Stimulated activated CD4-positive, alpha-beta T cell treated with anti-CD3 and anti-CD28 coated beads, Interleukin-1b, Interleukin-23, amount 100 ng/mL, for 1 hour (primary cell): ENCODE measurements at places on chromosomes 7 and 10.

DNA sequence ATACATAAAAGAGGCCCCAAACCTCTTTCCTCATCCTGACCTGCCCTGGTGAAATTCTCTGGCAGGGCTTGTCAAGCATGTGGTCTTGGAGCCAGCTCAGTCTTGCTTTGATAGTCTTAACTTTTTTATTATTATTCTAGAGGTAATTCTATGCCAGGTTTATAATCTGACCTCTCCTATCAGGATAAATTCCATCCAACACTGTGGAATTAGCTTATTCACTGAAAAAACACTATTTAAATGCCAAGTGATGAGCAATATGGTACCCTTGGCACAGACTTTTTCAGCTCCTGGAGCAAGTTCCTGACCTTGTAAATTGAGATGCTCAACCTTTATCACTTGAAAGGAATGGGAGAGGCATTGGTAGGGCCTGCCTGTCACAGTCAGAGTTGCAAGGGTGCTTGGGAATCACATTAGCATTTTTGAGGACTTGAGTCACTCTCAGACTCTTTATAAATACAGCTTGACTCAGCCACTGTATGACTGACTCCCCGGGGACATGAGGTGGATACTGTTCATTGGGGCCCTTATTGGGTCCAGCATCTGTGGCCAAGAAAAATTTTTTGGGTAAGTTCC lies at the start of gene CPA4:
Gene CPA4 (plus strand): TSS at position 480 of the 576 bp plus-strand sequence. CDS start 20 bp downstream, at position 500.
- DNase-seq, result no peak

GRCh38 chr10:93993782-93994437 lies at the start of gene PLCE1:
Gene PLCE1 (plus strand): TSS chr10:93993931. CDS start chr10:94031047, 37,116 bp downstream.
- DNase-seq, result no peak

DNA sequence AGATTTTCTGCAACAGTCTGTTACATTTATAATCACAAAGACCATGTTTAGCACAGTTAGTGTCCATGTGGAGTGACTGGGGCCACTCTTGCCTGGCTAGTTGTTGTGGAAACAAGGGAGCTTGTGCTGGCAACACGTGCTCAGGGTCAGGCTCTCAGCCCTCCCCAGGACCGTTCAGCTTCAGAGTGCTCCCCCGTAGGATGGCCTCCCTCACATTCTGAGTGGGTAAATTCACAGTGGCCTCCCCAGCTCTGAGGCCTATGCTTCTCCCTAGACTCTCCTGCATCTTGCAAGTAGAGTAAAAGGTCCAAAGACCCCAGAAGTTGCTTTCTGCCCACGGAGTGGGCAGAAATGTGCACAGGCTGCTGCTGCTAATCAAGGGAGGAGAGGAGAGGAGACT lies 122.3 kb downstream of the ADCY1 start:
- no peak for DNase-seq

- no peak for DNase-seq
Observed at GRCh38 chr10:79241990-79242619, 105.2 kb upstream of the PPIF start.

GRCh38 chr10:90592638-90593302 lies 265.1 kb downstream of the HTR7 start:
- no peak for DNase-seq

DNA sequence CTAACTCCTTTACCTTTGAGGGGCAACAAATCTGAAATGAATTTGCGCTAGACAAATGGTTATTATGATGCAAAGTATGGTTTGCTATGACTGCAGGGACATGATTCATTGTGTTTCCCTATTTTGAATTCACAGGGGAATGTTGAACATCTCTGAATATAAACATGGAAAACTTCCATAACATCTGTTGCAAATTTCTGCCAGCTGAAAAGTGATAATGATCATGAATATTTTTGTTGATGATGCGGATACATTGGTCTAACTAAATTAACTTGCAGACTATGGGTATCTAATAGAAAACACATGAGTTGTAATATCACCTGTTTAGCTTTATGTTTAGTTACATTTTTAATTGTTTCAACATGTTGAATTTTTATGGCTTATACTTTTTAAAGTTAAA lies 1325.5 kb downstream of the REEP3 start:
- no peak for DNase-seq

GRCh38 chr7:127535546-127536393 lies 49.6 kb downstream of the GCC1 start:
- DNase-seq, result no peak

DNA sequence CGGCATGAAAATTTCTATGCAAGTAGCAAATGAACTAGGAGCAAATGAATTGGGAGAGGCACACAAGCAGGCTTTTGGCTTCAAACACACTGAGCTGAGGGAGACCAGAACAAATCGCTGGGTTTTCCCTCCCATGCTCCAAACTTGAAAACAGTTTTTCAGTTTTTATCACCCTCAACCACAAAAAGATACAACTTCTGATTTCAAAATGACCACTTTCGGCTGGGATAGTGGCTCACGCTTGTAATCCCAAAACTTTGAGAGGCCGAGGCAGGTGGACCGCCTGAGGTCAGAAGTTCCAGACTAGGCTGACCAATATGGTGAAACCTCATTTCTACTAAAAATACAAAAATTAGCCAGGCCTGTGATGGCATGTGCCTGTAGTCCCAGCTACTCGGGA lies 9.0 kb upstream of the CHUK start:
- no peak for DNase-seq

- DNase-seq, result no peak
Observed at GRCh38 chr7:42426163-42426562, 189.2 kb upstream of the GLI3 start.

- no peak for DNase-seq
Observed at GRCh38 chr7:27910326-27910725, 170.4 kb downstream of the TAX1BP1 start.

GRCh38 chr10:48983648-48984351 lies 44.2 kb upstream of the LRRC18 start:
- DNase-seq, result no peak

- DNase-seq, result no peak
Observed at GRCh38 chr7:22319424-22320403, 37.2 kb downstream of the RAPGEF5 start.

- DNase-seq, result no peak
Observed at GRCh38 chr7:110831419-110831818, 259.5 kb upstream of the LRRN3 start.

DNA sequence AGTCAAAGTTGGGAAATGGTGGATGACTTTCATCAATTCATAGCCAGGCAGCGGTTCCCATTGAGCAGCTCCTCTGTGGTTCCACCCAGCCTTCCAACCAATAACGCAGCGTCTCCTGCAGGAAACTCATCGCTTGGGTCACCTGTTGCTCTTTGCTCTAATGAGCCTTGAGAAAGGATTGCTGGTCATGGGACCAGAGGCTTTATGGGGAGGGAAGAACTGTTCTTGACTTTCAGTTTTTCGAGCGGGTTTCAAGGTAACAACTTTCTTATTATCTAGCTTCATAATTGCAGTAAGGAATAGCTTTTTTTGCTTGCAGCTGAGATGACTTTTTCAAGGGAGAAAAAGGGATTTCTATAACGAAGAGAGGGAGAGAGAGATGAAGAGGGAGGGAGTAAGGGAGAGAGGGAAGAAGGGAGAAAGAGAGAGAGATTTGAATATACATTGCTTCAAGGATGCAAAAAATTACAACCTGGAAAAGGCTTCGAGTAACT lies 405 bp upstream of the ENTPD1 start:
- DNase-seq, result no peak

DNA sequence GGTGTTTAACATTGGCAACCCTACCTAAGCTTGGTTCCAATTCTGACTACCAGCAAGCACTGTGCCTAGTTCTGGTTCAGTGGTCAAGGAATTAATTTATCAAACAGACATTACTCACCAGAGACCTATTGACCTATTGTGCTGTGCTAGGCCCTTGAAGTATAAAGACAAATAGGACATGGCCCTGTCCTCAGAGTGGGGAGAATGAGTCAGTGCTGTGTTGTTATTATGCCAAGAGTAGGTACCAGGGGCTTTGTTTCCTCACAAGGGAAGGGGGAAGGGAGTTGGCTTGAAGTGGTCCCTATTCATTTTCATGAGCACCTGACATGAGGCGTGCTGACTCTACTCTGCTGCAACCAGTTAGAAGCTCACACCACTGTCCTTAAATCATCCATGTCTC lies 62.6 kb upstream of the PLPP4 start:
- no peak for DNase-seq

- no peak for DNase-seq
Observed at GRCh38 chr7:47191876-47192291, 390.0 kb downstream of the TNS3 start.

- no peak for DNase-seq
Observed at GRCh38 chr7:65509368-65510186, 135.9 kb downstream of the ZNF92 start.

- no peak for DNase-seq
Observed at GRCh38 chr7:1484569-1484968, 19.6 kb downstream of the INTS1 start.

- DNase-seq, result no peak
Observed at GRCh38 chr10:78310481-78311080, 276.9 kb downstream of the RPS24 start.

DNA sequence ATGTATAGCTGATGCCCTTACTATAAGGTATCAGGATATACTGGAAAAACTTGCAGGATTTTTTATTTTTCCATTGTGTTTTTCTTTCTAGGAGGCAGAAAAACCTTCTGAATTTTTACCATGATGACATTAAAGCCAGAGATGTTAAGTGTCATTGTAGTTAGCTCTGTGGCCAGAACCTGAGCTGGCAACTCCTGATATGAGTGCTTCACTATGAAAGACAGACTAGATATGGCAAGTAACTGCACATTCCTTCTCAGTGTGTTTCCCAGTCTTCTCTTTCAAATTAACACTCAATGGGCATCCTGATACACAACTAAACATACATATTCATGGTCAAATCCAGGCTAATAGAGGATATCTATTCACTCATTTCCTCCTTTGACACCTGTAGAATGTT lies 166.2 kb downstream of the CTTNBP2 start:
- DNase-seq, result no peak

GRCh38 chr10:51815723-51816122 lies 116.3 kb upstream of the CSTF2T start:
- DNase-seq, result no peak

- DNase-seq, result no peak
Observed at GRCh38 chr7:112449353-112449752, 907 bp upstream of the IFRD1 start.

GRCh38 chr10:43806831-43807640 lies 158.4 kb upstream of the ZNF32 start:
- DNase-seq, result no peak

DNA sequence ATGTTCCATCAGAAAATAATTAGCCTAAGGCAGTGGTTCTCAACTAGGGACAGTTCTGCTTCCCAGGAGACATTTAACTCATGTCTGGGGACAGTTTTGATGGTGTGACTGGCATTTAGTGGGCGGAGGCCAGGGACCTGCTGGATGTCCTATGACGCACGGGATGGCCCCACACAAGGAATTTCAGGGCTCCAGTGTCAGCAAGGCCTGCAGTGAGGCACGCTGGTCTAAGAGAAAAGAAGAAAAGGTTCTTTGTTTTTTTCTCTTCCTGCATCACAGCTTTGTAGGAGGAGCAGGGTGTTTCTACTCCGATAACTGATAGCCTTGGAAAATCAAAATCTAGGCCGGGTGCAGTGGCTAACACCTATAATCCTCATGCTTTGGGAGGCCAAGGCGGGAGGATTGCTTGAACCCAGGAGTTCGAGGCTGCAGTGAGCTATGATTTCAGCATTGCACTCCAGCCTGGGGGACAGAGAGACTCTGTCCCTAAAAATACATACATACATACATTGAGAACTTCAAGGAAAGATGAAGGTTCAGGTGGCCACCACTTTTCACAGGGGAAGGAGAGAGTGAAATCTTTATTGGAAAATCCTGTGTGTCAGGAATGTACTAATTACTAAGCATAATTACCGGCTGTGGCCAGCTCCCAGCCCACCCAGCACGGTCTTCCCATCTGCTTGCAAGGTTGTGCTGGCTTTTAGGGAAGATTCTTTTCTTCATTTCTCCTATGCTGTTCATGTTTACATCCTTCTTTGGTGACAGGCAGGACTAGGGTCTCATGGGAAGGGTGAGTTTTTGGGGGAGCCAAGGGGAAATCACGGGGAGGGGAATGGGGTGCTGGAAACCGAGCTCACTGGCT lies 150.4 kb downstream of the ACTR3B start:
- no peak for DNase-seq

GRCh38 chr7:40808378-40808942 lies 673.7 kb downstream of the SUGCT start:
- no peak for DNase-seq

GRCh38 chr7:152710153-152710442 lies 34.2 kb upstream of the XRCC2 start:
- DNase-seq, result no peak

DNA sequence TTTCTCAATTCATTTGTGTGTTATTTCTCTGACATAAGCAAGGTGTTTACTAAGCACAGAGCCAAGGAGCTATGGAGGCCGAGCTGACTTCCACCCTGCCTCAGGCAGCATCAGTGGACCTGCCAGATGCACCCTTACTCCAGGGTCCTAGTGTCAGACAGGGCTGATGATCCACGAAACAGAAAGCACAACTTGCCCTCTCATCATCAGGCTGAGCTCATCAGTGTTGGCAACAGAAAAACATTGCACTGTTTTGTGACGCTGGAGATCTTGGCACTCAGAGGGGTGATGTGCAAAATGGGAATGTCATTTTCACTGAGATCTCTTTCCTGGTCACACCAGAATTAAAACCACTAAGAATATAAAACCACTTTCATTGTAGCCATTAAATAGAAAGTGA lies 201.8 kb downstream of the GLI3 start:
- DNase-seq, result no peak

DNA sequence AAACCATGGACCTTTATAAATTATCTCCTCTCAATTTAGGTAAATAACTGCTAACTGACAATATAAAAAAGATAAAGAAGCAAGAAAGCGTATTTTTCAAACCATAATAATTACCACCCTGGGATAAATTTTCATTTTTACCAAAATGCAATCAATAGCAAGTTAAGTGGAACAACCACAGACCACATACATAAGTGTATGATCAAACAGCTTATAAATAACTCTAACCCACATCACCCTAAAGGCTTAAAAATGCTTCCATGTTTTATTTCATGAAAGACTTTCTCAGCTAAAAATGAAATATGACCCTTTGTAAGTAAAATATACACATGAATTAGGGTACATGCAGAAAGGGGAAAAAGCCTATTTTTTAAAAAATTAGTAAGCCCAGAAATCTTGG lies 156.5 kb downstream of the SGMS1 start:
- no peak for DNase-seq

DNA sequence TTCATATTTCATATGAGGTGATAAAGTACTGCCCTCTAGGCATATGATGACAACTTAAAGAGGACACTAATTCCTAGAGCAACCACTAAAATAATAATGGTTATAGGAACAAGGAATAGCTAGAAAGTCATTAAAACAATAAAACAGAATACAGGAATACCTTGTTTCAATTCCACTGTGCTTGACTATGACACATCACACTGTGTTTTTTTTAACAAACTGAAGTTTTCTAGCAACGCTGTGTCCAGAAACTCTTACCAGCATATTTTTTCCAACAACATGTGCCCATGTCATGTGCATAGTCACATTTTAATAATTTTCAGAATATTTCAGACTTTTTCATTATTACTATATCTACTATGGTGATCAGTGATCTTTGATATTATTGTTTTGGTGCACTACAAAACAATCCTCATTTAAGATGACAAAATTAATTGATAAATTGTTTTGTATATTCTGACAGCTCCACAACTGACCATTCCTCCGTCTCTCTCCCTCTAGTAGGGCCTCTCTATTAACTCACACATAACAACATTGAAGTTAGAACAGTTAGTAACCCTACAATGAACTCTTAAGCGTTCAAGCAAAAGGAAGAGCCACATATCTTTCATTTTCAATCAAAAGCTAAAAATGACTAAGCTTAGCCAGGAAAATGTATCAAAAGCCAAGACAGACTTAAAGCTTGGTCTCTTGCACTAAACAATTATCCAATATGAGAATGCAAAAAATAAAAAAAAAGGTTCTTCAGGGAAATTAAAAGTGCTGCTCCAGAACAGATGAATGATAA lies 85.8 kb downstream of the SNX13 start:
- DNase-seq, result no peak
